Breast epithelium (tissue), 4 donors: ENCODE measurements at places on chromosomes 16 and 17. TPM values are rescaled to one million over a fixed set of nuclear protein-coding genes. Genes with fewer than 3 reads are reported as not detected.

SLC13A2 gene
- 4.0 TPM for total RNA-seq

DNA sequence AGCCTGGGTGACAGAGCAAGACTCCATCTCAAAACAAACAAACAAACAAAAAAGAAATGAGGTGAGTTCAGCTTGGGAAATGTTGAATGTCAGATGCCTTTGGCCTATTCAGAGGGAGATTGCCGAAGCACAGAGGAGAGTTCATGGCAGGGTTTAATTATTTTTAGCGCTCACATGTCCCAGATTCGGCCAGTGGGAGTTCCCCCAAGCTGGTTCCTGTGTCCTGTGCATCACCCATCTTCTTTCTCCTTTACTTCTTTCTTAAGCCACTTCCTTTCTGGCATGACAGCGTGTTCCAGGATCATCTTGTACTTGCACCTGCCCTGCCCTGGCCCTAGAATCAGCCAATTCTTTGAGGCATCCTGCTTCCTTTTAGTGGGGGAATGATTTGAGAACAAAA is 9.2 kb downstream of the MPV17L start:
- DNase-seq: peak; percentile 71

- no peak for DNase-seq
Observed at GRCh38 chr17:34567691-34568465, 11.5 kb upstream of the TMEM132E start.

- peak; percentile 72 for DNase-seq
Observed at GRCh38 chr17:47276868-47277267, 23.2 kb downstream of the ITGB3 start.

DNA sequence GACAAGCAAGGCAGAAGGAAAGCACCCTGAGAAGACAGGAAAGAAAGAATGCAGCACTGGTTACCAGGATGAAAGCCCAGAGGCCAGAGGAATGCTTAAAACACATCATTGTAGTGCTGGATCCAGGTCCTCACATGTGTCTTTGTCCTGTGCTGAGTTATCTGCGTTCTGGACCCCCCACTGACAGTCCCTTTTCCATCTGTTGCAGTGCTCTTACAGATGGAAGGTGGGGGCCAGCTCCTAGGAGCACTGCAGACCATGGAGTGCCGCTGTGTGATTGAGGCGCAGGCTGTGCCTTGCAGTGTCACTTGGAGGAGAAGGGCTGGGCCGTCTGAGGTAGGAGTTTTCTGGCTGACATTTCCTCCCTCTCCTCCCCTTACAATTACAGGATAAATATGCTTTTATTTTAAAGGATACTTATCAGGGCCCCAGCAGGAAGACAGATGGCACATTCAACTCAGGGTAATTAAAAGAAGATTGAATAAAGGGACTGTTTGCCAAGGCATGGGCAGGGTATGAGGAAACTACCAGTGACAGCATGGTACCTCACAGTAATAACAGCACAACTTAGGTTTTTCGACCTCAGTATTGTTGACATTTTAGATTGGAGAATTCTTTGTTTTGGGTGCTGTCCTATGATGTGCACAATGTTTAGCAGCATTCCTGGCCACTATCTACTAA is 3.0 kb downstream of the EME1 start:
- no peak for DNase-seq

GRCh38 chr16:1678500-1679098 is 520 bp downstream of the JPT2 start:
- DNase-seq: peak; percentile 59

- DNase-seq: no peak
Observed at GRCh38 chr17:2106308-2106955, 51.5 kb downstream of the HIC1 start.

DNA sequence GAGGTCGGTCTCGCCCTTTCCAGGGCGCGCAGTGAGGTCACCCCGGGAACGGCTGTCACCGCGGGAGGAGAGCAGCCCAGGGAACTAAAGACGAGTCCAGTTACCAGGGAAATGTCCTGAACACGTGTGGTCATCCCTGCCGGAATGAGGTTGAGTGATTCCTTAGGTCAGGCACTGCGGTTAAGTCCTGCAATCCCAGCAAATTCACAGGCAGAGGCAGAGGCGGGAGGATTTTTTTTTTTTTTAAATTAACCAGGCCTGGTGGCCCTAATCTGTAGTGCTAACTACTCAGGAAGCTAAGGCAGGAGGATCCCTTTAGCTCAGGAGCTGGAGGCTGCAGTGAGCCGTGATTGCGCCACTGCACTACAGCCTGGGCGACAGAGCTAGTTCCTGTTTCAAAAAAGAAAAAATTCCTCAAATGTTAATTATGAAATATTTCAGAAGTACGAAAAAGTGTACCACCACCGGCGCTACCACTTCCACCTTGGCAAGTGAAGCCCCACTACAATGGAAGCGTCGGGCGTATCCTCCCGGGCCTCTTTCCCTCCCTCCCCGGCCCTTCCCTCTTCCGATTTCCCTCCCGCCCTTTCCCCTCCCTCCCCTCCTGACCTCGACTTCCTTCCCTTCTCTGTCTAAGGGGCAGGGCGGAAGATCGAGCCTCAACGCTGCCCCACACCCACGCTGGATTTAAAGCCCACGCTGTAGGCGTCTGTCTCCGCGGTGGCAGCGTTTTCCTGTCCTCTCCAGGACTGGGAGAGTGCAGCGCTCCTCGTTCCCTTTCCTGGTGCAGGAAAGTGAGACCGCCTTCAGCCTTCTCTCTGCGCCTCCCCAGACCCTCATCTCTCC is 27.3 kb downstream of the SLFN11 start:
- peak; percentile 33 for DNase-seq

SLC5A11 gene
- 0.66 TPM for total RNA-seq

KRT33B gene
- not detected for total RNA-seq

DNA sequence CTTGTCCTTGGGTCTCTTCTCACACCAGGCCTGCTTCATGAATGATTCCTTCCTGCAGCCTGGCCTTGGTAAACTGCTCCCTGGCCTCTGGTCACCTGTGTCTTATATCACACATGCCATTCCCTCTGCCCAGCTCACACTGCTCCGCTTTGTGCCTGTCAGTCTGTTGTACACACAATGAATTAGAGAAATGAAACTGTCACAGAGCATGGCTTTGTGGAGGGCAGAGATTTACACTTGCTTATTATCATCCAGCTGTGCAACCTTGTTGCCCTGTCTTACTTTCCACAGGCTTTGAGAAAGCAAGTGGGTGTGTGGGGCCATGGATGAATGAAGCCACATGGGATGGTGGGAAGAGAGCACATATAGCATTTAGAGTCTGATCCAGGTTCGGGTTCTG is 22.4 kb downstream of the ALDH3A2 start:
- no peak for DNase-seq

DNA sequence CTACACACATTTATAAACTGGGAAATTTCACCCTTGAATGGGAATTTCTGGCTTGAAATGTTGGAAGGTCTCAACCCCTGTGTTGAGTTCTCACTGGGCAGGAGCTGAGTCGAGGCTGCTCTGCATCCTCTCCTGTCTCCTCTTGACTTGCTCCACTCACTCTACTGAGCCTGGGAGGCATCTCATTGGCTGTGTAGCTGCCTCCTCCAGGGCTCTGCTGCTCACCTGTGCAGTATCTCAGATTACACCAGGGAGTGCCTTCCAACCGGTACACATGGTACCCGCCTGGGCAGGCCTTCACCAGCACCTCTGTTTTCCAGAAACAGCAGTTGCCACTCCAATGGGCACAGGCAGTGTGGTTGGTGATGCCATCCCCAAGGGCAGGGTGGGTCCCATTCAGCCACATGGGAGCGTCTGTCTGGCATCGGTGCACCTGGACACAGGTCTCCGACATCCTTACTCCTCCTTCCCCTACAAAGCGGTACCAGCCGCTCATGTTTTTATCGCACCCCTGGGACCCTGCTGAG is 3.7 kb downstream of the GP2 start:
- no peak for DNase-seq

- DNase-seq: no peak
Observed at GRCh38 chr17:76198702-76199101, 41.6 kb downstream of the RNF157 start.

DNA sequence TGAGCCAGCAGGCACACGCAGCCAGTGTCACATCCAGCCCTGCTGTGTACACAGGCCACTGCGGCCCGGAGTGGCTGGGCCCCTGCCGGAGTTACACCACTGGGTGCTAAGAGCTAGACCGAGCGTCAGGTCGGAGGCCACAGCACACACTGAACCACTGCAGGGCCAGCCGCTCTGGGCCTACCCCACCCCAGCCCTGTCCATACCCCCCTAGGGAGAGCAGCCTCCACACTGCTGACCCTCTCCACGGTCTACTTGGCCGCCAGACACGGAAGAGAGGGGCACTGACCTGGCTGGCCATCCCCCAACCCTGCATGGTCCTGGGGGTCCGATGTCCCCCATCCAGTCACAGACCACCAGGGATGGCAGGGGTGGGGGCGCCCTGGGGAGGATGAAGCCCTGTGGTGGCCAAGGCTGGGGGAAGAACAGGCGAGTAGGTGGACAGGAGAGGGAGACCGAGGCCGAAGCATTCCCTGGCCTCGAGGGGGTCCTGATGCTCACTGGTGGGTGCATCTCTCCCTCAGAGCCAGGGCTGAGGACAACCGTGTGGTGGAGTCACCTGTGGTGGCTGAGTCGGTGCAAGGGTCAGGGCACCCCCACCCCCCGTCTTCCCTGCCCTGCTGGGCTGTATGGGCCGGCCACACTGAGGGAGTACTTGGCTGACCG is 34.9 kb upstream of the ZC3H18 start:
- DNase-seq: no peak

PRDM7 gene
- total RNA-seq: not detected

TM4SF5 gene
- not detected for total RNA-seq

IL17C gene
- total RNA-seq: not detected
